ENCODE measurements at places on chromosomes 7 and 10.

GRCh38 chr7:158945519-158945918 is 89.2 kb downstream of the DYNC2I1 start:
- DNase-seq = no peak

GRCh38 chr7:78191475-78192079 is 393.0 kb downstream of the PHTF2 start:
- DNase-seq = no peak

GRCh38 chr10:11782793-11783557 is 40.2 kb upstream of the PROSER2 start:
- peak; percentile 58 for DNase-seq

DNA sequence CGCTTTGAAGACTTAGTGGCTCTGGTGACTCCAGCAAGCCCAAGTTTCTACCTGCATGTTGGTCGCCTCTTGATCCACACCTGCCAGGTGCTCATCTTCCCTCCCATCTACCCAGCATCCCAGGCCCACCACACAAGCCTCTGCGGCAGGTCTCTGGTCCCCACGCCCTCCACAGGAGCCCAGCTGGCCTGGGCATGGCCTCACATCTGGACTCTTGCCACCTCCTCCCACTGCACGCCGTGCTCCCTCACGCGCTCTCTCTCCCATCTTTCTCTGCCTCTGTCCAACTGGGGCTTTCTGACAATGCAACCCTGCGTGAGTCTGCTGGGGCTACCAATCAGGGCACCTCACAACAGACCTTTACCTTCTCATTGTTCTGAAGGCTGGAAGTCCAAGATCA is 50.2 kb upstream of the FGFR2 start:
- DNase-seq = no peak

GRCh38 chr7:28144266-28144665 is 36.3 kb downstream of the JAZF1 start:
- DNase-seq = no peak

- peak; percentile 76 for DNase-seq
These were observed 43.2 kb downstream of the BTRC start for GRCh38 chr10:101397140-101397539.

- DNase-seq = no peak
These were observed 297.3 kb upstream of the PRKCQ start for GRCh38 chr10:6877336-6877721.

DNA sequence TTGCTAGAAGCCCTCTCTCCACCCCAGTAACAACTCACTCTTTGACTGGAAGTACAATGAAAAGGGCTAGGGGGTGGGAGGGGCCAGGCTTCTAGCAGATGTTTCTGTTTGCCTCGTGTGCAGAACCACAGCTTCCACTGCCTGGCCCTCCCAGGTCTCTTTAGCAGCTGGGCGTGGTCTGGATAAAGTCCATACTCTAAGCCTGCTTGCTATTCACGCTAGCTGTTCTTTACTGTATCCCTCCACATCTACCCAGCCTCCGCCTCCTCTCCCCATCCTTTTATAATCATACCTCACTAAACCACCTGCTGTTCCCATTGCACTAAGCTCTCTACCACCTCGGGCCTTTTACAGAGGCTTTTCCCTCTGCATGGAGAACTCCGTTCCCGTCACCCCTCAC is 288.8 kb downstream of the CAMK1D start:
- peak; percentile 31 for DNase-seq

All from IMR-90 (cell line).